CD4-positive, alpha-beta T cell treated with Interleukin-4 for 4 hours (primary cell): ENCODE measurements at places on chromosomes 2 and 18.

DNA sequence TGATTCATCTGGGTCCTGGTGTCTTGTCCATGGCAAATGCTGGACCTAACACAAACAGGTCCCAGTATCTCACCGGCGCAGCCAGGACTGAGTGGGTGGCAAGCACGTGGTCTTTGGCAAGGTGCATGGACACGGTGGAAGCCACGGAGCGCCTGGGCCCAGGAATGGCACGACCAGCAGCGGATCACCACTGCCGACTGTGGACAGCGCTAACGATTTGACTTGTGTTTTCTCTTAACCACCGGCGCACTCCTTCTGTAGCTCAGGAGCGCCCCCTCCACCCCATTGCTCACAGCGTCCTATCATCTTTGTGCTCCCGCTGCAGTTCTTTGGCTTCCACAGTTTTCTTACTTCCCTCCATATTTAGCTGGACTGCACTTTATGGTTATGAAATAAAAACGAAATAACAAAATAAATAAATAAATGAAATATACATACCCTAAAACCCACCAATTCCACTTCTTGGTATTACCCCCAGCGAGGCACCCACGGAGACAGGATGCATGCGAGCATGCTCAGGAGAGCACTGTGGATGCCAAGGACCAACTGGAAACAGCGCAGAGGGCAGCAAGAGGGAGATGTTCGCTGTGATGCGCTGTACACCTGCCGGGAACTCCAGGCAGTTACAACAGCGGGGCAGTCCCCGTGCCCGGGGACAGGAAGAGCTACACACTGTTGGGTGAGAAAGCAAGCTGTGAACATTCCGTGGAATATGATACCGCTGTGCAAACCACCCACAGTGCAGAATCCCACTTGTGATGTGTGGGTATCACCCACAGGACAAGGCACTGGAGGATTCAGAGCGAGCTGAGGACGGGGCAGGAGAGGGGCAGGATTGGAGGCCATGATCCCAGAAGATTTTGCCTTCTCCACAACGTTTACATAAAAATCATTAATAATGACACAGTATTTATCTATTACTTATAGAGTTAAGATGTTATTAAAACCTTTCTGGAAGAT is 7.0 kb upstream of the CIDEA start:
- DNase-seq, result no peak

- DNase-seq, result no peak
Measured at GRCh38 chr2:132824716-132825115, 154.7 kb upstream of the LYPD1 start.

- DNase-seq, result no peak
Measured at GRCh38 chr18:46113751-46114150, 9.6 kb downstream of the HAUS1 start.

DNA sequence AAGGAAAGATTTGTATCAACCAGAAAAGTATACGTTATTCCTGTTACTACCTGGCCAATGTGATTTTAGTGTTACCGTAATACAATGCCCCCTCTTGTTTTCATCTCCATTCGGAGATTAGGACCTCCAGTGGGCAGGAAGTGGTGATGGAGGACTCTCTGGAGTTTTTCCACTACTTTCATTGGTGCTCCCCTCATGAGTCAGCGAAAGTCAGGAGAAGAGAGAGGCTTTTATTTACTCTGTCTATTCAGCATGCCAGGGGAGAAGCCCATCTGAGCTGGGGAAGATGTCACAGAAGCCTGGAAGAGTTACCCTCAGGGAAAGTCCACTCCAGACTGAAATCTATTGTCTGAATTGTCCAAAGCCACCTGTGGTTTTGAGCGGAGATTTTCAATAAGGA is 88.2 kb upstream of the THUMPD2 start:
- no peak for DNase-seq

DNA sequence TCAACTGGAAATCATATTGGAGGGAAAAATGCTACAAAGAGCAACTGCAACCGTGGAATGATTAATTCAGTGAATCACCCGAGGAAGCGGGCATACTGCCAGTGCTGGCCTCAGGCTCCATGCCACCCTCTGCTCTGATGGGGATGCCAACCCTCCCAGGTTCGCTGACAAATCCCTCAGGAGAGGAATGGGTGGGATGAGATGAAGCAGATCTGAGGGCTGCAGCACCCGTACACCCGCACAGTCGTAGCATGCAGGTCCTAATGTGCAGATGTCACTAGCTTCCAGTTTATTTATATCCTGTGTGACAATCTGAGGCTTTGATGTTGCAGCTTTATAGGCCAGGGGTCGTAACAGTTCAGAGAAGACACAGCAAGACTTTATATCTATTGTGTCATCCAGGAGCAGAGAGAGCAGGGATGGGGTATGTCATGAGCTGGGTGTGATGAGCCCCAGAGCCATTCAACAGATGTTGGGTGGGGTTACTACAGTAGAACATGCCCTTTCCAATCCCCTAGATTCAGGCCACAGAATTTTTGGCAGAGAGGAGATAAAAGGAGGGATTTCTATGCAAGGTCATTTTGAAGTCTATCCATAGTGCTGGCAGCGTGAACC is 44.6 kb downstream of the DPP4 start:
- DNase-seq, result no peak

DNA sequence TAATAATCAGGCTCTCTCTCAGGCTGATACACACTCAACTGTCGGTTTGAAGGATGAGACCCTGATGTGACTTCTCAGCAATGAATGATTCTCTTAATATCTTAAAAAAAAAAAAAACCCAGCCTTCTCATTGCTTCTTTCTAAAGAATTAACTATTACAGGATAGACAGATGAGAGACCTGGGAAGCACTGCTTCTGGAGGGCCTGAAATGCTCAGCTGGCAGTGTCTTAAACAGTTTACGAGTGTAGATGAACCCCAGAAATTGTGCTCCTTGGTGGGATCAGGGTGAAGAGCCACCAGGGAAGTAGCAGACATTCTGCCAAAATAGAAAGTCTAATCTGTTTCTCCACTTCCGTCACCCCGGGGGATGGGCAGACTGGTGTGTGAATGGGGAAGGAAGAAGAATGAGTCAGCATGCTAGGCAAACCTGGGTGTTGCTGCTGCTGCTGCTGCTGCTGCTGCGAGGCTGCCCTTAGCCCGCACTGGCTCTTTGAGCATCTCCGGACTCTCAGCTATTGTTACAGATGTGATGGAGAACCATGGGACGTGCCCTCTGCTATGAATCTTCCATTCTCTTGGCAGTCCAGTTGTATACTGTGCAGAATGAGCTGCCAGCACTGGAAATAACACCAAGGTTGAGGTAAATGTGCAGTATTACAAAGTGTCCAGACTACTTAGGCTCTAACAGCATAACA is 158.4 kb downstream of the SETBP1 start:
- peak; percentile 77 for DNase-seq

DNA sequence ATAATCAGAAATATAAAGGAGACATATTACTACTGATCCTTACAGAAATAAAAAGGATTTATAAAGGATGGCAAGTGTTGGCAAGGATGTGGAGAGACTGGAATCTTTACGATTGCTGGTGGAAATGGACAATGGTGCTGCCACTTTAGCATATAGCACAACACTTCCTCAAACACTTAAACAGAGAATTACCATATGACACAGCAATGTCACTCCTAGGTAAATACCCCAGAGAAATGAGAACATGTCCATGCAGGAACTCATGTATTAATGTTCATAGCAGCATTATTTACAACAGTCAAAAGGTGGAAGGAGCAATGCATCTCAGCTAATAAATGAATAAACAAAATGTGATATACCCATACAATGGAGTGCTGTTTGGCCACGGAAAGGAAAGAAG is 137.5 kb downstream of the NDUFA10 start:
- no peak for DNase-seq

GRCh38 chr2:167017021-167017420 is 128.7 kb downstream of the XIRP2 start:
- no peak for DNase-seq

DNA sequence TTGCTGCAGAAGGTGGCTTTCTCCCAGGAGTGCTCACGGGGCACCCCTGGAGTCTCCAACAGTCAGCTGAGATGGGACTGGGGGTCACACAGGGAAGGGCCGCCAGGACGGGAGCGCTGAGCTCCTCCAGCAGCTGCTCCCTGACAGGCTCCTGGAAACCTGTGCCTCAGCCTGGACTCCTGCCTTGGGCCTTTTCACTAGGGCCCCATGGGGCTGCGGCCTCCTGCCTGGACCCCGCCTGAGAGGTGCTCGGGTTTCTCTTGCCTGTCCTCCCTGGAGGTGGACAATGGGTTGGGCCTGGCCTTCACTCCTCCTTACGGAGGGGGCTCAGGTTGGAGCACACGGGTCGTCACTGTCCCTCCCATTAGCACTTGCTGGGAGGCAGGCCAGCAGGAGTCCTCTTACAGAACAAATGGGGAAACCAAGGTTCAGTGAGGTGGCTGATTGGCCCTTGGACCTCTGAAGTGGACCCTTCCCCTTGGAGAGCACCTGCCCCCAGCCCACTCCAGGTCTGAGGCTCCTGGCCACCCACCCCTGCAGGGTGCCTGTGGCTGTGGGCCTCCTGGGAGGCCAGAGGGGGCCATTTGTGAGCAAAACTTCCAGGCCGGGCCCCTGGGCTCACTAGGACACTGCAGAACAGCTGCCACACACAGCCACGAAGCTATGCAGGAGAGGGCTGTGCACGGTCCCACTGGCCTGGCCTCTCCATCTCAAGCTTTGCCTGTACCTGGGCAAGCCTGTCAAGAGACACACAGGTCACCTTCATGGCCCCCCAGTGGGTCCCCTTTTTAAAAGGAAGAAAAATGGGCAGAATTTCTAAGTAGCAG is 57.1 kb upstream of the ODC1 start:
- DNase-seq, result no peak

GRCh38 chr2:86477349-86477748 is 36.2 kb downstream of the KDM3A start:
- DNase-seq, result no peak

DNA sequence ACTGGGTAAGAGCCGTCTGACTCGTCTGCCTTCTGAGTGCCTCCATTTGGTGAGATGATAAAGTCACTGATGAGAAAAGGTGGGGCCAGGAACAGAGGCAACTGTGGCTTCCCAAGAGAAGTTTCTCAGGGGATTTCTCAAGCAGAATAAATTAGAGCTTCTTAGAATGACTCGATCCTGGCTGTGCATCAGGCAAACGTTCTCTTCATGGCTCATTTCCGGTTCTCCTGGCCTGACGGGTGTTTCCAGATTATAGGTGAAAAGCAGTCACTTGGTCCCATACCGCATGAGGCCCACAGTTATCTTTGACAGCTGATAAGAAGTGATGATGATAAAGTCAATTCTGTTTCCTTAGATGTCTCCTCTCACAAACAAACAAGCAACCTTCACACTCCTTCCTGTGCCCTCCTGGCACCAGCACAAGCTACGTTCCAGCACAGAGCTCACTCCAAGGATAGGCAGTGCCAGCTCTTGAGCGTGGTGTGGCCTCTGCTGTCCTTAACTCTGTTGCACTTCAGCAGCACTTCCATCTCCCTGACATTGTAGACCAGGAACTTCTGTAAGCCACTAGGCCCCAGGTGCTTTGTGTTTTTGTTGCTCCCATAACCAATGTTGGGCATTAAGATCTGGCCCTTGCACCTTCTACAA is 37.8 kb upstream of the KCNF1 start:
- DNase-seq, result no peak

GRCh38 chr2:23434721-23435121 is 49.7 kb downstream of the KLHL29 start:
- no peak for DNase-seq

GRCh38 chr2:148515976-148516375 is 128.6 kb upstream of the EPC2 start:
- no peak for DNase-seq
